ENCODE measurements at places on chromosomes 5 and 9.

DNA sequence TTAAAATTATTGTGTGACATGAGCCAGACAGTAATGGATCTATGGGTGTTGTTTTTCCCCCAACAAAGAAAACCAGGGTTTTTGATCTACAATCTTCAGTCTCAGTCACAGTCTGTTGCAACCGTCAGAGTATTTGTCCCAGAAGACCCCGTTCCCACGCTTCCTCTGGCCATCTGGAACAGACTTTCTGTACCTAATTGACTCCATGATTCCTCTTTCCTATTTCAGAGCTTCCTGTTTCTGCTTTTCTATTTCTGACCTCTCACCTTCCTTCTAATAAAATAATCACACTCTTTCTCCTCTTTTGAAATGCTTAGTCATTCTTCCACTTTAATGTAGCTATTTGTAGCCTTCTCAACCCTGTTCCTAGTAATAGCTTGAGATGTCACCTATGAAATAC is 1044.8 kb downstream of the DTWD2 start:
- no peak for DNase-seq

- no peak for DNase-seq
These were observed 2.6 kb upstream of the HABP4 start for GRCh38 chr9:96447406-96447805.

GRCh38 chr9:78601957-78602565 is 305.1 kb downstream of the PSAT1 start:
- DNase-seq, result peak; percentile 2

GRCh38 chr9:20402273-20402875 is 219.9 kb downstream of the MLLT3 start:
- DNase-seq, result no peak

DNA sequence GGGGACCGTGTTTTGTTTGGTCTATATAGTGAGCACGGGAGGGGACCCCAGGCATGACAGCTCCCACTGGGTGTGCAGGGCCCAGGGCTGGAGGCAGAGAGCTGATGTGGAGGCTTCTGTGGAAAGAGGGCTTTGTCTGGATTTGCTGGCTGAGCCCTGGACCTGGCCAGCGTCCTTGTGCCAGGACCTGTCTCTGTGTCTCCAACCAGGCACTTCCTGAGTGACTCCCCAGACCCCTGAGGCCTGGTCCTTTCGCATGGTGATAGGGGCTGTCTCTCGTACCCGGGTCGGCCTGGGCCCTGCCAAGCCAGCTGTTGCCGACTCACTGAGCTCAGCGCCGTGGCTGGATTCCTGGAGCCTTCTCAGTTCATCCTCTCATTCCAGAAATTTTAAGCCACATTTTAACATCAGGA is 77.6 kb downstream of the ADAMTS2 start:
- no peak for DNase-seq

DNA sequence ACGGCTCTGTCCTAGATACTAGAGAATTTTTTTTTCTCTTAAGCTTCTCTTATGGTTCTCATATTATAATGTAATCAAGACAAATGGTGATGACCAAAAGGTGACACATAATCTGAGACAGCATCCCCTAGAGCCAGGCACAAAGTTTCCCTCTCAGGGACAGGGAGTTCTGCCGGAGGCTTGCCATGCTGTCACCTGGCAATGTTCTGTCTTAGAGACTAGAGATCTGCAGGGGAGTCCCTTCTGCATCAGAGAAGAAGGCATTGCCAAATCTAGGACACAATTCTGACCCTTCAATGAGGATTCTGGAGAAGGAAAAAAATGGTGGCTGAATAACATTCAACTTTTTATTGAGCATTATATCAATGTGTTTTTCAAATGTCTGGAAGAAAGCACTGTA is 261.2 kb upstream of the TRPC7 start:
- no peak for DNase-seq

GRCh38 chr5:62354028-62354874 is 48.2 kb downstream of the KIF2A start:
- peak; percentile 30 for DNase-seq

DNA sequence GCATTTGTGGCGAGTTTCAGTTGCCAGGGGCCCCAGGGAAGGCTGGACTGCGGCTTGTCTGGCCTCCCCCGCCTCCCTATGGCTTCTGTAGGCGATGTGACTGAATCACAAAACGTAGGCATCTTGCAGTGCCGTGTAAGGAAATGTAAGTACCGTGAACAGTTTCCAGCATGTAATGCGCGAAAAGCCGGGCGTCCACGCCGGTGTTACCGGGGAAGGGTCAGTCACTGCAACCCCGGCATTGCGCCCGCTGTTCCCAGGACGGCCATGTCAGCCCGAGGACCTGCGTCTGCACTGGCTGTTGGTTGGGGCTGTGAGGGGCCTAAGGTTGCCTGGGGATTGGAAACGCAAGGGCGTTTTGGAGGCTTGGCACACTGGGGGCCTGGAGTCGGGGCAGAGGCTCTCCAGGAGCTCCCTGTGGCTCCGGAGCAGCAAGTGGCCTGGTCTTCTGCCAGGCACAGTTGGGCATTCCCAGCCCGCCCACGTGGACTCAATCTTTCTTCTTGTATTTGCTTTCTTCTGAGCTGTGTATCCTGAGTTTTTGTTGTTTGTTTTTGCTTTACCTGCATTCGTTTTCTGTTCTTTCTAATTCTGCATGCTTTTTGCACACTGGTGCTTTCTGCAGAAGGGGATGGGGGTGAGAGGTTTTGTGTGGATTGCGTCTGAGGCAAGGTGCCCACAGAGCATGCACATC is 36.9 kb upstream of the PLEKHG4B start:
- peak; percentile 35 for DNase-seq

DNA sequence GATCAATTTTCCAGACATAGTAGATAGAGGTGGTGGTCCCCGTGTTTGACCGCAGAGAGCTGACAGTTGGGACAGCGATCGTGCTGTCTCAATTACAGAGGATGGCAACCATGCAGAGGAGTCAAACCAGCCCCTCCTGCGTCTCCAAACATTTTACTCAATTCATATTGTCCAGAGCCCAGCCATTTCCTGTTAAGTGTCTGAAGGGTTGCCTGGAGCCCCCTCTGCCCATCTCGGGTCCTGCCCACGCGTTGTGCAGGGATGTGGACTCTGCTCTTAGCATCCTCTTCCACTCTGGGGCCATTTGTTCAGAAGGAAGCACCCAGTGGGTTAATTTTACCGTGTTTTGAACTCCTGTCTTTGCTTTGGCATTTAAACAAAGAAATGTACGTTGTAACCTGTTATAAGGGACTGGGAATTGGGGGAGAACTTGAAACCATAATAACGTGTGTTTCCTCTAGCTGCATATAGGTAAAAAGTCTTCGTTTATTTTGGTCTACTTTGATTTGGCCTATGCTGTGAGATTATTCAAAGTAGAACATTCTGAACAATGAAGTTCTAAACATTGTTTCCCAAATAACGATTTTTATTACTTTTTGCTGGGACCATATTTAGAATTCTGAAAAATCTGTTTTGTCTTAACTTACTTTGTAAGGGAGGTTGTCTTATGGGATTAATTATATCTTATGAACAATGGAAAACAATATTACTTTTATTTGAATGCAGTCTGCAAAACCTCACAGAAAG is 876 bp downstream of the EGFLAM start:
- no peak for DNase-seq

DNA sequence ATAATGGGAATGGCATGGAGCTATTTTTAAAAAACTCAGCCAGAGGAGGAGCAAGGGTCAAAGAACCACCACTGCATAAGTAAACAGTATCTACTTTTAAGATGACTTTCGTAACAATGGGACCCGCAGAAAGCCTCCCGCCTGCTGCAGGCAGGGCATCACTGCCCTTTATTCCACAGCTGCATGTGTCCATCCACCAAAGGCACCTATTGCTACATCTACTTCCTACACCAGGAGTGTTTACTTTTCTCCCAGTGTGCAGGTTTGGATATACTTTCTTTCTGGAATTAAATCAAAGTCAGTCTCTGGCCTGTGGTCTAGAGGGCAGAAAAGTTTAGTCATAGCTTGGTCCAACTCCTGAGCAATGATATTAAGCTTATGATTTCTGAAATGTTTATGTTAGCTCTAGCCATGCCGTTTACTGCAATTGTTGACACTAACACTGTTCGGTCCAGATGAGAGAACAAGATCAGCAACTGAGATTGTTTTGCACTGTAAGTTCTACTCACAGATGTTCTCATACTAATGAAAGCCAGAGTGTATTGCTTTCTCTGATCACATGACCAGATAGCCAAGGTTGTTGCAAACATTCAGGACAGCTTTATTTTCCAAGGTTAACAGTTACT is 391.5 kb downstream of the FGF10 start:
- DNase-seq, result no peak

- no peak for DNase-seq
These were observed 26.6 kb downstream of the CCT5 start for GRCh38 chr5:10276691-10277090.

- DNase-seq, result no peak
These were observed 9.3 kb downstream of the HAVCR1 start for GRCh38 chr5:157049605-157050004.

DNA sequence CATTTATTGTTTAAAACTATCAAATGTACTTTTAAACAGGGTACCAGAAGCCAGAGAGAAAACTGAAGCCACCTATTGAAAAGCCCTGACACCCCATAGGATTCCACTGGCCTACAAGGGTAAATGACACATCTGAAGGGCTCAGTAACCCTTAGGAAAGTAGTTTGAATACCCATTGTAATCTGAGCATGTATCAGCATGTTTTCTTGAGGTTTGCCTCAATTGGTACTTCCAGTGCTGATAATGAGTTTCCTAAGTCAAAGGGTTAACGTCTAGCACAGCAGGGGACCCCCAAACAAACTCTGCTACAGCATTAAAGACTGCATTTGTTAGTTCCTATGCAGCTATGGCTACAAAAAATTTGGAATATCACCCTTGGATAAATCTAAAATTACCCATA is 657.1 kb downstream of the NR2F1-AS1 start:
- DNase-seq, result no peak

GRCh38 chr5:101212942-101213514 is 309.9 kb upstream of the ST8SIA4 start:
- DNase-seq, result no peak

GRCh38 chr5:4081466-4081865 is 485.8 kb downstream of the IRX1 start:
- DNase-seq, result no peak

DNA sequence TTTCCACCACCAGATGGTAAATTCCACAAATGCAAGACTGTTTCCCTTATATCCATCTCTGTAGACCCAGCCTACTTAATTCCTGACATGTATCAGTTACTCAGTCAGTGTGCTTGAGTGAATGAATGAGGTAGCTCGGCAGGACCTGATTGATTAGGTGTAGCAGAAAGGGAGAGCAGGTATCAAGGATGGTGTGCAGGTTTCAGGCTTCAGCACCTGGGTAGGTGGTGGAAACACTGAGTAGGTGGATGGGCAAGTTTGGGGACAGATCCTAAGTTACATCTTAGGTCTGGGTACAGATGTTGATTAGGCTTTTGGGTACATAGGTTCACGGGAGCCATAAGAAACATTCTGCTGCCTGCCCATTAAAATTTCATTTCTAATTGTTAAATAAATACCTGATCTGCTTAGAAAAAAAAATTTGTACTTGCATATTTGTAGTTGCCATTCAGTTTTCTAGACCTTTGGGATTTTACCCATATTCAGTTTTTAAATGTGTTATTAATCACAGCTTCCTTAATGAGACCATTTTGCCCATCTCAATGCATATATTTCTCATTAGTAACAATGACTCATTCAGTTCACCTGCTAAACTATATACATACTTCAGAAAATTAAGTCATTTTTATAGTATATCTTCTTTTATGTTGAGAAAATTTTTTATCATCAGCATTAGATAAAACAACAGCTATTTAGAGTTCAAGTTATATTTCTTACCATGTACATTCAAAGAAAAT is 111.8 kb downstream of the INIP start:
- no peak for DNase-seq

GRCh38 chr5:72393052-72393451 is 72.9 kb downstream of the PTCD2 start:
- DNase-seq, result no peak

DNA sequence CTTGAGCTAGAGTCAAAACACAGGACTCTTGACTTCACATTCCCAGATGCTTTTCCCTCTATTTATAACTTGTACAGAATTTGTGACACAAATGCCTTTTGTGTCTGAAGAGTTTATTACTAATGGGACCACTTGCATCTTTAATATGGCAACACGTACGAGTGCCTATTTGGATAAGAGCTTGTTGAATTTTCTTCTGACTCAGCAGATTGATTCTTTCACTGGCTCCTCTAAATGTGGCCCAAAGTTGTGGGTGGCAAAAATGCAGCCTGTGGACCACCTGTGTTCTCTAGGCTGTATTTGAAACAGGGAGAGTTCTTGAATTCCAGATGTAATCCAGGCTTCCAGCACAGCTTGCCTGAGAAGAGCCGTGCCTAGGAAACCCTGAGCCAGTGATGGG is 34.1 kb upstream of the ERCC6L2 start:
- no peak for DNase-seq

DNA sequence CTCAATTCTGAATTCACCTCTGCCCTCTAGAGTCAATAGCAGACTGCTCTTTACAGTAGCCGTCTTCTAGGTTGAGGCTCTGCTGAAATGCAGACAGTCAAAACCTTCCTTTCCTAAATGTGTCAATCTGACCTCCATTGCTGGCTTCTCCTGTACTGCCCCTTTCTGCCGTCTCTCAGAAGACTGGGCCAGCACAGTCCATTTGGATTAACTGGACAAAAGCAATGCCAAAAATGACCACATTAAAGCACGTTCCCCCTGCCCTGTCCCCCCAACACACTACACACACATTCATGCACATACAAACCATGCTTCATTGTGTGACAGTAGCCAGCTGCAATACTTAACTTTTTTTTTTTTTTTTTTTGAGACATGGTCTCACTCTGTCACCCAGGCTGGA is 130.2 kb upstream of the LIFR start:
- no peak for DNase-seq

- DNase-seq, result no peak
These were observed 1.7 kb downstream of the NELFB start for GRCh38 chr9:137256856-137257255.

DNA sequence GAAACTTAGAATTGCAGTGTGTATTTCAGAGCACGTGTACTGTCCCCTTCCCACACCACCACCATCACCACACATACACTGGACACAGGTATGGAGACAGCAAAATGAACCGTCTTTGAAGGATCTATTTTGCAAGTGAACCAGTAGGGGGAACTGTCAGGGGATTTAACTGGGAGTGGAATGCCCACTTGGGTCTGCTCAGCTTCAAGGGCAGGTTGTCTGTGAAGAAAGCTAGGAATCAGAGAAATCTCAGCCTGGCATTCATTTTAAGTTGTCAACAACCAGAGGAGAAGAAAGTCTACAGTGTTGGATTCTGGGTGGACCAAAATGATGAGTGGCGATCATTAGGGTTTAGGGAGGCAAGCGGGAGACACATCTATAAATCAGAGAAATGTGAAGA is 147.0 kb downstream of the DCP2 start:
- no peak for DNase-seq

Data from NCI-H2029 (cell line).